Dorsolateral prefrontal cortex (tissue), 122 donors: ENCODE measurements at places on chromosomes 5 and 9.

GRCh38 chr9:130343445-130343918 lies 77.9 kb downstream of the HMCN2 start:
- peak; percentile 27 for DNase-seq

GRCh38 chr5:1855596-1855995 lies 27.1 kb downstream of the IRX4 start:
- DNase-seq, result no peak

DNA sequence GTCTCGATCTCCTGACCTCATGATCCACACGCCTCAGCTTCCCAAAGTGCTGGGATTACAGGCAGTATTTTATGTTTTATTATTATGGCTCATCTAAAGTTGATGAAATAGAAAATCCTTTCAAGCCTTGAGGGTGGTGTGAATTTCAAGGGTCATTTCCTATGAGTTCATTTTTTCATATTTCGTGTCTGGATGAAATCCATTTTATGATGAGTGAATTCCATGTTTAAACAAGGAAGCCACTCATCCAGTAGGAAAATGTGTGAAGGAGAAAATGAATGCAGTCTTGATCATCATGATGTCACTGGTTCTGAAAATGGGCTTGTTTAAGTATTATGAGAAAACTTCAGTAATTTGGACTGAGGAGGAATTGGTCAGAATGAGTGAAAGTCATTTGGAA lies 74.6 kb upstream of the ZSWIM6 start:
- no peak for DNase-seq

DNA sequence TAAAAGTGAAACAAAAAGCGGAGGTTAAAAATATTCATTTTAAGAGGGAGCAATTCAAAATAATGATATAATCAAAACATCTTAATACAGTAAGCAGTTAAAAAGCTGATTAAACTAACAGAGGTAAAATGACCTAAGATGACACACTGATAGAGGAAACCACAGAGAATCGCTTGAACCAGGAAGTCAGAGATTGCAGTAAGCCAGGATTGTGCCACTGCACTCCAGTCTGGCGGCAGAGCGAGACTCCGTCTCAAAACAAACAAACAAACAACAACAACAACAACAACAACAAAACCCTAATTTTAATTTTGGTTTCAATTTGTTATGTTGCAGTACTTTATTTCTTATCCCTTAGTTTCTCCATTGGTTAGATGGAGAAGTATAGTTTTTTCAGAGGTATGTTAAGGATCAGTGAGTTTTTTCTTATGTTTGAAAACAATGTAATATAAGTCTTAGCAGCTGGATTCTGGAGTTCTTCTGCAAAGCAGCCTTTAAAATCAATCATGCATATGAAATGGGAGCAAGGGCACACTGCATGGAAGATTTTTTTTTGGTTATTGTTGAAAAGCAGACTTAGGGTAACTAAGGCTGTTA lies 58.5 kb downstream of the MLANA start:
- DNase-seq, result no peak

DNA sequence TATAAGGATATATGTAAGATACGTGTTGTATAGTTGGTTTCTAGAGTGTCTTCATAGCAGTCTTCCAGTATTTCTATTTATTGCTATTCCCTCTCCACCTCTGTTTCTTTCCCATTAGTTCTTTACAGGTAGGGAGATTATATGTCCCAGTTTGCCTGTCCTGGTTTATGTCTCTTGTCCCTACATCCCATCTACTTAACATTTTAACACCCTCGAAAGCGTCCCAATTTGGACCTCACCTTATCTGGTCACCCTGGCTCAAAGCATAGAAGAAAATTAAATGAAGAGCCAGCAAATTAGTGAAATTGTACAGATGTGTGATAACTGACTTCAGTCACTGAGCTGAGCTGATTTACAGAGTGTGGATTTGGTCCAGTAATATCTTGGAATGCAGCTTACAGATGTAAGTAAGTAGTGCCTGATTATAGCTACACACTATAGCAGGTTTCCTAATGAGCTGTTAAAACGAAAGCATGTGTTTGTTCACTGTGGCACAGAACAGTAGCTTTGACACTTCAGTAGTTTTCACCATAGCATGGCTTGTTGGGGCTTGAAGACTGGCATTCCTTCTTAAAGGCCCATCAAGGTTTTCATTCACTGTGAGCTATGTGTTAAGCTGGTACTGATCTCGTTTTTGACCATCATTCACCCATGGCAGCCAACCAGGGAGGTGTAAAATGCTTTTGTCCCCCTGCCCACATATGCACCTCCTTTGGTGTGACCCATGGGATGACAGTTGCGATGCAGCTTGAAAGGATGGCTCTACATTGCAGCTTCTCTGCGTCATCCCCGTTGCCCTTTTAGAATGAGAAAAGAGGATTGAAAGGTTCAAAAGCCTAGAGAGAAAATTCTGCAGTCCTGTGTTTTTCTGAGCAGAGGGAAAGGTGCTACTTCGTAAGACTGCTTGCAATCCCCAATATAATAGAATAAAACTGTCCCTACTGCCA lies 192.1 kb upstream of the DMRT1 start:
- no peak for DNase-seq
